ENCODE measurements at places on chromosomes 3 and 15.
A peak's percentile ranks its signal among the peaks of the same experiment; 100 is the strongest.

GRCh38 chr3:131957511-131957910 is 77.3 kb downstream of the CPNE4 start:
- no peak for DNase-seq

- DNase-seq, result no peak
Observed at GRCh38 chr3:151890721-151891141, 17.3 kb downstream of the SUCNR1 start.

- no peak for DNase-seq
Observed at GRCh38 chr3:140223631-140224030, 288.6 kb downstream of the CLSTN2 start.

- no peak for DNase-seq
Observed at GRCh38 chr3:61371123-61371522, 119.9 kb upstream of the FHIT start.

DNA sequence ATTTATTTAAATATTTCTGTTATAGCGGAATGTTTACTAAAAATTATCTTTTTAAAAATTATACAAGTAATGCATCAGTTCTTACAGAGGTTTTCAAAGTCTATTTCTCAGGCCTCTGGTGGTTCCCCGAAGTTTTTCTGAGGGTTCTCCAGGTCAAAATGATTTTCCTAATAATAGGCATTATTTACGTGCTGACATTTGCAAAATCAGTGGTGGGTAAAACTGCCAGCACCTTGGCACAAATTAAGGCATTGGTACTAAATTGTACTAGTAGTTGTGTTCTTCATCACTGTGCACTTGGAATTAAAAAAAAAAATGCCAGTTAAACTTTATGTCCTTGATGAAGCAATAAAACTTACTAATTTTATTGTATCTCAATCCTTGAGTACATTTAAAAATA is 9.5 kb downstream of the PIAS1 start:
- no peak for DNase-seq

DNA sequence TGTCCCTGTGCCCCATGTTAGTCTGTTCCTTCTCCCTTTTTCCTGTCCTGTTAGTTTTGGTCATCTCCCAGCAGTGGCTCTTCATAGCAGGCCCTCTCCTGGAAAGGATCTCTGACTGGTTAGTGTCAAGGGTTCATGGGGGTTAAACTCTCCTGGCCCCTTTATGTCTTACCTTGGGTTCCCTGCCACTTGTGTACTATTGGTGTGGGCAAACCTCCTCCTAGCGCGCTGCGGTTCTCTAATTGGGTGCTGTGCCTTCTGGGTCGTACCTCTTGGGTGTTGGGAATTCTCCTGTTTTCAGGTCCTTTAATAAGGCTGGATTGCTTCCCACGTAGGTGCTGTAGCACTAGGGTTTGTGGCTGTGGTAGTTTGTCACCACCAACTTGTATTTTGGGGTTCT is 18.8 kb downstream of the GMPS start:
- no peak for DNase-seq

- DNase-seq, result no peak
Observed at GRCh38 chr3:158753854-158754253, 21.6 kb upstream of the RARRES1 start.

DNA sequence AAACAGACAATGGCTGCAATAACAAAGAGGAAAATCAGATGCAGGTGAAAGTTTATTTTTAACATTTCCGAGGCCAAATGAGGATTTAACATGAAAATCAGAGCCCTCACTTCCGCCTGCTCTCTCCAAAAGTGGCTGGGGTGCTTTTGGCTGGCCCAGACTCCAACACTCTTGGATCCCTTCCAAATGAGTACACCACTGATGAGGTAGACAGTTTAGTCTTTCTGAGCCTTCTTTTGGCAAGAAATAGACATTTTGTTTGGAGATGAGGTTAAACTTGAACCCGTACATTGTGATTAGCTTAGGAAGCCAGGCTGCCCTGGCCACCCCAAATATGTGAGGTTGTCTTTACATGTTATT is 51.0 kb upstream of the TRA2B start:
- DNase-seq, result no peak

DNA sequence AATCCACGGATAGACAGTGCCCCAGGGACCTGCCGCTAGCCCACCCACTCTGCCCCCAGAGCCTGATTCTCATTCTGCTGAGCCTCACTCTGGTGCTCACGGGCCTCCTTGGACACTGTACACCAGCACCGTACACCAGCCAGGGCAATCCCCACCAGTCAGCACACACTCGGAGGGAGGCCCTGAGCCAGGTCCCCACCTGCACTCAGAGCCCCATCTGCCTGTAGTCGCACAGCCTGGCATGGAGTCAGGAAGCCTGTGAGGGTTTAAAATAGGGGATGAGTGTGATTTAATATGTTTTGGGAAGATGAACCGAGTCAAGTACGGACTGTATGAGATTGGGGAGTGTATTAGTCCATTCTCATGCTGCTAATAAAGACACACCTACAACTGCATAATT is 223.0 kb downstream of the SLCO3A1 start:
- no peak for DNase-seq

- DNase-seq, result no peak
Observed at GRCh38 chr3:14460342-14461005, 58.1 kb downstream of the SLC6A6 start.

DNA sequence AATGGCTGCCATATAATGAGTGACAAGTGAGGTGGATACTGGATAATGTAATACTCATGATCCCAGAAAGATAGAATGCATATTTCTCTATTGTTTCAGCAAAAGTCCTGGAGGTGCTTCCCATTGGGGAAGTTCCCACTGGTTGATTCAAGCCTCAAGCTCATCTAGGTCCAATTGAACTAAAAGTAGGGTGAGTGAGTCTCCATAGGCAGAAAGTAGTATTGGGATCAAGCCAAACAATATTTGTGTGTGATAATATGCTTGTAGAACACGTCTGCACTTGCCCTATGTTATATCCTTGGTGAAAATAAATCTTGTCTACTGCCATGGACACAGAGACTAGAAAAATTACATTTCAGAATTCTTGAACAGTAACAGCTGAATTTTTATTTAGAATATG is 14.8 kb upstream of the ZBTB20 start:
- no peak for DNase-seq

DNA sequence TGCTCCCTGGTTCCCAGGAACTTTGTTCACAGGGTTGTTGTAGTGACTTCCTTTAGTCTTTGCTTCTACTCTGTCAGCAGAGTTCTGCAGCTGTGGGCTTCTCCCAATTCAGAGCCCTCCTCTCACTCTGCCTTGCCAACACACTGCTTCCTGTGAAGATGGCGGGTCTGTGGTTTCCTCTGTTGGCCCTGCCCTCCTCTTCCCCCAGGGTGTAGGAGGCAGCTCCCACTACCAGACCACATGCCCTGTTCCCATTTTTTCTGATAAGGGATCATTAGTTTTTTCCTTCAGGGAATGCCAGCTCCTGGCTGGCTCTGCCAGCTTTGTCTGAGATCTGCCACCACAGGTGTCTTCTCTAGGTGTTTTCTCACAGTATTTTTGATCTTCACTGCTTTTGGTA is 12.7 kb downstream of the SPSB4 start:
- DNase-seq, result no peak

DNA sequence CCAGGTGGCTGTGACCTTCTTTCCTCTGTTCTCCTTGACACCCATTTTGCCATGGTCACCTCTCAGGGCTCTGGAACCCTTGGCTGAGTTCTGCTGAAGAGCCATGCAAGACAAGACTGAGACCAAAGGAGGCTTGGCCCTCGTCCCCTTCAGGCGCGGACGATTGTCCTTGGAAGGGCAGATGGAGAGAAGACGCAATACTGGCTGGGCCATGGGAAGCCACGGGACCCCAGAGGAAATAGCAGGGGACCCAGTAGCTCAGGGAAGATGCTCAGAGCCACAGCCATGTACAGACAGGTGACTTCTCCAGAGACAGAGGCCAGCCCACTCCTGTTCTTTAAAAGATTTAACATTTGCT is 125.6 kb downstream of the SMAD6 start:
- no peak for DNase-seq

GRCh38 chr3:11284011-11284410 is 11.8 kb downstream of the ATG7 start:
- no peak for DNase-seq

DNA sequence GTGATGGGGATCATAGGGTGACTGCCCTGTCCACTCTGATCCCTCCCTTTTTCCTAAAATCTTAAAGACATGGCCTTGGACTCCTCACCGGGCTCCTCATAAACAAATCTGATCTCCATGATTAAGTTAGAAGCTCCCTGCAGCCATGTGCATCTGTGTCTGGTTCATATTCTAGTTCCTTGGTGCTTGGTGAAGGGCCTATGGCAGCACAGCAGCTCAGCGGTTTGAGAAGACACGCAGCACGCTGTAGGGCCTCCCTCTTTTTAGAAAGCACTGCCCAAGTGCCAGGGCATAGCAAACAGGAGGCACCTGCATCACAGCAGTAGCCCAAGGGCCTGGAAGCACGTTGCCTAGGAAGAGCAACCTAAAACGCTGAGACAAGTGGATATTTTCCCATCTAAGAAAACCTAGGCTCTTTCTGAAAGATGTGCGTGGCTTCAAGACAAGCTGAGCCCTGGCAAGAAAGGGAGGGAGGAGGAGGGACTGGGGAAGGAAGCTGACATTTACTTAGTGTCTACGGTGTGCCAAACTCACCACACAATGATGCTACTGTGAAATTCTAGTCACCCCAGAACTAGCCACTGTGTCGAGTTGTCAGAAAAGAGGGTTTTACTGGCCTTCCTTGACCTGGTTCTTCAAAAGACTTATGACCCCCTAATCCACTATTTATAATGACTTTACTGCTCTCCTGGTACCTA is 14.9 kb upstream of the ULK3 start:
- no peak for DNase-seq

GRCh38 chr15:57251941-57252340 is 124.4 kb upstream of the CGNL1 start:
- no peak for DNase-seq

- no peak for DNase-seq
Observed at GRCh38 chr3:23421811-23422516, 218.8 kb downstream of the UBE2E2 start.

GRCh38 chr3:125212509-125213363 is at the start of gene SLC12A8:
SLC12A8 (minus strand) TSS chr3:125212748; CDS start chr3:125211349, 1,399 bp downstream.
- DNase-seq, result no peak

- DNase-seq, result no peak
Observed at GRCh38 chr15:28915935-28916334, 30.2 kb downstream of the APBA2 start.

DNA sequence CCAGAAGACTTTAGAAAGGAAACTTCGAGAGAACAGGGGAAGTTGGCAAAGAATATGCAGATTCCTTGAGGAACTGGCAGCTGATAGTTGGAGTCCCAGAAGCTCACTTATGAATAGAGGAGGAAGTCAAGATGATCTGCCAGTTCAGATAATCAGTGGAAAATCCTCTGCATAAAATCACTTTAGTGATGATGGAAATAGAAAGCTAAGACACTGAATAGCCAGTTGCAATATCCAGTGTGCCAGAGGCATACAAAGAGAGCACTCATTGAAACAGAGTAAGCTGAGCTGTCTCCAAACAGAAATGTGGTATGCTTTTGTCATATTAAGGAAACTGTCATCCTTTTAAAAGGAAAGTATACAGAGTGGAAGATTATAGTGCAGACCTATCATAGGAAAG is 1207.6 kb downstream of the OTOL1 start:
- no peak for DNase-seq

DNA sequence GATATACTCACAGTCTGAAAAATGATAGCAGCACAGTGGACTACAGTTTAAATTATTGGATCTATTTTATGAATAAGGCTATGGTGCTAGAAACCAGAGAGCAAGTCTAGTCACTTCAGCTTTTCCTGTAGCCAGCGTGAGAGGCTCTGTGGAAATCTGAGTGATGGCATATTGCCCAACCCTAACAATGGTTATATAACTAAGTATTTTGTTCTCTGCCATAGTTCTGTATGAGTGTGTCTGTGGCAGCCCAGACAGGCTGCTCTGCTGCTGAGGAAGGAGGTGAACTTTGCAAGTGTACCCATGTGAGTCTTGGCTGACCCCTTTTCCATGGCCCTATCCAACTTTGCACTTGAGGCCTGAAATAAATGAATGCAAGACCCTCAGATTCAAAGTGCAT is 105.7 kb downstream of the LRTM1 start:
- no peak for DNase-seq

- no peak for DNase-seq
Observed at GRCh38 chr3:107543666-107544065, 20.9 kb downstream of the BBX start.

GRCh38 chr3:166697495-166697894 is 682.6 kb downstream of the ZBBX start:
- DNase-seq, result no peak

- DNase-seq, result no peak
Observed at GRCh38 chr15:88657326-88658069, 18.7 kb downstream of the ISG20 start.

- DNase-seq, result no peak
Observed at GRCh38 chr3:64445109-64445943, 220.1 kb upstream of the PRICKLE2 start.

GRCh38 chr3:56923526-56924224 is 121.9 kb upstream of the ARHGEF3 start:
- peak; percentile 7 for DNase-seq
